ENCODE measurements at places on chromosomes 2 and 18.

DNA sequence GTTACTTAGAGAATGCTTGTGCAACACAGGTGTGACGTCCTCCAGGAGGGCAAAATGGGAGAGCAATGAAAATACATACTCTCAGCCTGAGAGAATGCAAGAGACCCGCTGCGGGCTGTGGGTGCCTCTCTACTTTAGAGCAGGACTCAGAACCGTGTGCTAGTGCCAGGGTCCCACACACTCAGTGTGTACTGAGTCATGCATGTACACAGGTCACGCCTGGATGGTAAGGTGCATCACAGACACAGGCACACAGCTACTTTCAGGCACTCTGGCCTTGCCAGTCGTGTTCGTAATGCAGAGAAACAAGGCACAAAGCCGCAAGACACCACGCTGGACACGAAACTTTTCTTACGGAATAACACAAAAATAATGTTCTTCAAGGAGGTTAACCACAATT is 125.3 kb downstream of the ZNF516 start:
- no peak for DNase-seq

DNA sequence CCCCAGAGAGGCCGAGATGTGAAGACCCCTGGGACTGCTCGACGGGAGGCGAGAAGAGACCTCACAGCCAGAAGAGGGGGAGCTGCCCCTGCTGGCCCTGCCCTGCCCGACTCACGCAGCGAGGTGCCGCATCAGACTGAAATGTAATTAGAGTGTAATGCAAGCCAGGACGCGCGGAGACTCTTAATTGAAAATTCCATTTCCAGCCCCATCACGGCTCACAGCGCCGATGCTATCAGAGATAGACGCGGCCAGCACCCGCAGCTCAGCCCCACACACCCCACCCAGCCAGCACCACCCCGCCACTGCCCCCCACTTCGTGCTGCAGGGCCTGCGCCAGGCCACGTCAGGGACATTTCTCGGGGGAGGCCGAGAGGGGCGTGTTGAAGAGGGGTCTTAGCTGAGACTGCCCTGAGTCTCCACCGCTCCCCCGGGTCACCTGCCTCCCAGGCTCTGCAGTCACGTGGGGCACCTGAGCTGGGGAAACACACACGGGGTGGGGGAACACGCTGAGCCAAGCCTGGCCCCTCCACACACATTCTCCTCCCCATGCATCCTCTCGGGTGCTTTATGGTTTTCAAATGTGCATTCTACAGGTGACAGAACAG is 78.1 kb downstream of the TEX51 start:
- DNase-seq: no peak

GRCh38 chr18:45122506-45122905 is 441.8 kb downstream of the SETBP1 start:
- DNase-seq: no peak

- no peak for DNase-seq
These were observed 15.8 kb downstream of the HNRNPLL start for GRCh38 chr2:38586931-38587330.

GRCh38 chr2:227862227-227862740 is 9.1 kb upstream of the DAW1 start:
- peak; percentile 43 for DNase-seq

GRCh38 chr18:51897884-51898283 is 442.1 kb upstream of the DCC start:
- no peak for DNase-seq

- DNase-seq: no peak
These were observed 45.7 kb downstream of the RALB start for GRCh38 chr2:120298173-120298835.

DNA sequence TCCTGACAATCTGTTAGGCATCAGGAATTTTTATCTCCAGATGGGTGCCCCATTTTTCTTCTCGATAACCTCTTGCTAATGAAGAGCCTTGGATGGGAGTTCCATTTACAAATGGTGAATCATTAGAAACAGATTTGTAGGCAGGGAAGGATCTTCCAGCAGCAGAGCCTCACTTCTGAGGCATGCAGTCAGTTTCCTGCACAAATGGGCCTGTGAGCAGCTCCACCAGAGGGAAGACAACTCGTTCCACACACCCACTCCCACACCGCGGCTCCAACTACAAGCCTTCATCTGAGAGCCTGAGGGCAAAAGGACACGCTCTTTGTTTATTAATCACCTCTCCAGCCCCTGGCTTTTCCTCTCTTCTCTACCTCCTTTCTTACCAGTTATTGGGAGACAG is 108.5 kb downstream of the CTAGE1 start:
- no peak for DNase-seq

DNA sequence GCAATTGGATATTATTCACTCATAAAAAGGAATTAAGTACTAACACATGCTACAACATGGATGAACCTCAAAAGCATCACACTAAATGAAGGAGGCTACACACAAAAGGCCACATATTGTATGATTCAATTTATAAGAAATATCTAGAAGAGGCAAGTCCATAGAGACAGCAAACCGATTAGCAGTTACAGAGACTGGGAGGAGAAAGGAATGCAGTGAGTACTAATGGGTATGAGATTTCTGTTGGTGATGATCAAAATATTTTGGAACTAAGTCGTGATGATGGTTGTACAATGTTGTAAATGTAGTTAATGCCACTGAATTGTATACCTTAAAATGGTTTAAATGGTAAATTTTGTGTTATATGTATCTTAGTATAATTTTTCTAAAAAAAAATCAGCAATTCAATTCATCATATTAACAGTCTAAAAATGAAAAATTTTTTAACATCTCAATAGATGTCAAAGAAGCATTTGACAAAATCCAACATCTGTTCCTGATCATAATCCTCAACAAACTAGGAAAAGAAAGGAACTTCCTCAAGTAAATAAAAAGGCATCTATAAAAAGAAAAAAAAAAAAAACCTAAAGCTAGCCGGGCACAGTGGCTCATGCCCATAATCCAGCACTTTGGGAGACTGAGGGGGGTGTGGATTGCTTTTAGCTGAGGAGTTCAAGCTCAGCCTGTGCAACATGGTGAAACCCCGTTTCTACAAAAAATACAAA is 98.1 kb downstream of the TGIF1 start:
- DNase-seq: no peak

- no peak for DNase-seq
These were observed 45.0 kb downstream of the PHLPP1 start for GRCh38 chr18:62760403-62760734.

- no peak for DNase-seq
These were observed 77.8 kb downstream of the NCAPH start for GRCh38 chr2:96413323-96413722.

DNA sequence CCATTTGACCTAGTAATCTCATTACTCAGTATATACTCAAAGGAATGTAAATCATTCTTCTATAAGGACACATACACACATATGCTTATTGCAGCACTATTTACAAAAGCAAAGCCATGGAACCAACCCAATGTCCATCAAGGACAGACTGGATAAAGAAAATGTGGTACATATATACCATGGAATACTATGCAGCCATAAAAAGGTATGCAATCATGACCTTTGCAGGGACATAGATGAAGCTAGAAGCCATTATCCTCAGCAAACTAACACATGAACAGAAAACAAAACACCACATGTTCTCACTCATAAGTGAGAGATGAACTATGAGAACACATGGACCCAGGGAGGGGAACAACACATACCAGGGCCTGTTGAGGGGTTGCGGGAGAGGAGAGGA is 214.5 kb downstream of the NBAS start:
- no peak for DNase-seq

GRCh38 chr2:182854375-182855105 is 11.9 kb downstream of the FRZB start:
- DNase-seq: no peak

- DNase-seq: no peak
These were observed 137.9 kb downstream of the MGAT5 start for GRCh38 chr2:134391751-134392160.

GRCh38 chr18:68427951-68428401 is 286.9 kb downstream of the TMX3 start:
- DNase-seq: no peak

DNA sequence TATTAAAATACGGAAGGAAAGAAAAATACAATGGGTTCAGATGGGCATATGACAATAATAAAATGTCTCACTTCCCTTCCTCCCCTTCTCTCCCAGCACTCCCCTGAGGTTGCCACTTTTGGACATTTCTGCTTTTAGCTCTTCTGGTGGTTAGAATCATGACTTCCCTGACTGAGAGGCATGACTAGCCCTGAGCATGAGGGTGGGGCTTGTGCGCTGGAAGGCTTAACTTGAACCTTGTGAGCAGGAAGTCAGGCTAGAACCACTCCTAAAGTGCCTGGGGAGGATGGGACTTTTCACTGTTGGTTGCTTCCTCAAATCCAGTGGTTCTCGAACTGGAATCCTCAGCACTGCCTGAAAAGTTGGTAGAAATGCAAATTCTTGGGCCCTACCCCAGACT is 19.7 kb upstream of the ARHGAP25 start:
- DNase-seq: no peak

DNA sequence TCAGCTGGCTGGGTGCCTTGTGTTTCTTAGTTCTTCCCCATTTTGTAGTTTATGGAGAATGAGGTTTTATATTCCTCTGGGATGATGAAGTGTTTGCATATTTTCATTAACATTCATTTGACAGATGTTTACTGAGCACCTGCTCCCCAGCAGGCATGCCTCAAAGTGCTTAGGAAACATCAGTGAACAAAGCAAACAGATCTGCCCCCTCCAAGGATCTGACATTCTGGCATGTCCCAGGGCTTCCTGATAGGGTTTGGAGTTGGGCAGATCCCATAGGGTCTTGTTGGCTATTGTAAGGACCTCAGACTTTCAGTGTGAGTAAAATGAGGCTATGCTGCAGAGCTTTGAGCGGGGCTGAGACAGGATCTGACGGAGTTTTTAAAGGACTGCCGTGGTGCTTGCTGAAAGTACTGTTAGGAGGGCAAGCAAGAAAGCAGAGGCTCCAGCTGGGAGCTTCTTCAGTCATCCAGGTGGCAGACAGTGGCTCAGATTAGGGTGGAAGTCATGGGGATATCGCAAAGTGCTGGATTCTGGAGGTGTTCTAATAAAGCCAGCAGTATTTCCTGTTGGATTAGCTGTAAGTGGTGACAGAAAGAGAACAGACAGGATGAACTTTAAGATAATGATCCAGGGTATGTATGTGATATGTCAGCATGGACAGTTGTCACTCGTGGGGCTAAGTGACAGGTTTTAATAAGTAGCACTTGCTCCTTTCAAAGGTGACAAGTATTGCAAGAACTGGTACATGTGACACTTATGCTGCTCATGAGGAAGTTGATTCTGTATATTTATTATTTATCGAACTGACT is 11.3 kb upstream of the IAH1 start:
- peak; percentile 29 for DNase-seq
